ENCODE measurements at places on chromosomes 3 and 15.

DNA sequence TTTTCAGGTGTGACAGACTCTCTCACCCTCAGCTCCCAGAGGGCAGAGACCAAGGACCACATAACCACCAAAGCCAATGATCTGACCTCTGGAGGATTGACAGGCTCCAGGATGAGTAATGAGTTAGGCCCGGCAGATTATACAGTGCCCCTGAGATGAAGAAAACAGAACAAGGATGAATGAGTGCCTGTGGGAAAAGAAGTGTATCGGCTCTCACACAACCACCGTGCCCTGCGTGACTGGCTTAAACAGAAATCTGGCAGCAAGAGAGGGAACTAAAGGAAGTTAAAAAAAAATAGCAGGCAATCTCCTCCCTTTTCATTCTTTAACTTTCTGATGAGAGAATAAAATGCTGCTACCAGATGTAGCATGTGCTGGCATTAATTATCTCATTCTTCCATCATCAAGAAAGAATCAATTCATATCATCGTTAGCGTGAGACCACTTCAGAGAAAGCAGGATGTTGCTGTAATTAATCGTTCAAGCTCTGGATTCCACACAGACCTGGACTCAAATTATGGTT, 227.5 kb upstream of the COL8A1 start:
- no peak for DNase-seq

GRCh38 chr3:54999159-54999558, 71.3 kb upstream of the LRTM1 start:
- no peak for DNase-seq

DNA sequence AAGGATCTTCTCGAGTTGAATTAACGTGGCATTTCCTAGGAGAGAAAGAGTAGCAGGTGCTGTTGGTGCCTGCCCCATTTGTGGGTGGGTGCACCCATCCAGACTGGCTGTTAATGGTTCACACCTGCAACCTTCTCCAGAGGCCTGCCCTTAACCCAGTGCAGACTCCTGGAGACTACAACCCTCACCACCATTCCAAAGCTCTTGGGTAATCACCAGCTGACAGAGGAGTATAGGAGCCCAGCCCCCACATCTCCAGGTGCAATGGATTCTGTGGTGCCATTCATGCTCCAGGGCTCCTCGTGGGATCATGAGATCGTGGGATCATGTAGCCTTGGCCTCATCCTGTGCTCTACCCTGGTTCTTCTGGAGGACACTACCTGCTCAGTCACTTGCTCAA, 60.2 kb downstream of the SEMA5B start:
- no peak for DNase-seq

GRCh38 chr3:47000198-47000815, 20.8 kb downstream of the NBEAL2 start:
- DNase-seq, result no peak

GRCh38 chr3:14518893-14519292, 21.2 kb downstream of the GRIP2 start:
- no peak for DNase-seq

DNA sequence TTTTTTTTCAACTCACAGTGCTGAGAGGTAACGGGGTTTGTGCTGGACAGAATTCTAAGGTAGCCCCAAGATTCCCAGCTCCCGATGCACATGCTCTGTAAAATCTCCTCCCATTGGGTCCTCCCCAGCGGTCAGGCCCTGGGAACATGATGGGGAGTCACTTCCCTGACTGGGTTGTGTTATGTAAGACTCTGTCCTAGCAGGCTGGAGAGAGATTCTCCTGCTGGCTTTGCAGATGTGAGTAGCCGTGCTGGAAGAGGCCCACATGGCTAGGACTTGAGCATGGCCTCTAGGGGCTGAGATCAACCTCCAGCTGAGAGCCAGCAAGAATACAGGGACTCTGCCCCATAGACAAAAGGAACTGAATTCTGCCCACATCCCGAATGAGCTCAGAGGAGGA, 83.7 kb upstream of the OXTR start:
- no peak for DNase-seq

GRCh38 chr3:24142127-24142526, 197.0 kb downstream of the NR1D2 start:
- no peak for DNase-seq

DNA sequence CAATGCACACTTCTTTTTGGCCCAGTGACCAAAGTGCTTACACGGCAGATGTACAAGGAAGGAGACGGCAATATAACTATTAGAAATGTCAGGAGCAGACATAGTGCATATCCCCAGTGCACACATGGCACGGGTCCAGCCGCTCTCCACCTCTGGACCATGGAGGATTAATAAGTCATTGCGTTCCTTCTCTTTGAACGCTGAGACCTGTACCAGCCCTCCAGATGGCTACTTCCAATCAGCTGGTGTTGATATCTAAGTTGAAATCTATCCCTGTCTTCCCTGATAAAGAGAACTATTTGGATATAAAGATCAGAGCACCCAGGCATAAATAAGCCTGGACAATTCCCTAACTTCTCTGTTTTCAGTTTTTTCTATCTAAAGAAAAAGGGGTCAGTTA, 212.5 kb downstream of the CADPS start:
- no peak for DNase-seq

DNA sequence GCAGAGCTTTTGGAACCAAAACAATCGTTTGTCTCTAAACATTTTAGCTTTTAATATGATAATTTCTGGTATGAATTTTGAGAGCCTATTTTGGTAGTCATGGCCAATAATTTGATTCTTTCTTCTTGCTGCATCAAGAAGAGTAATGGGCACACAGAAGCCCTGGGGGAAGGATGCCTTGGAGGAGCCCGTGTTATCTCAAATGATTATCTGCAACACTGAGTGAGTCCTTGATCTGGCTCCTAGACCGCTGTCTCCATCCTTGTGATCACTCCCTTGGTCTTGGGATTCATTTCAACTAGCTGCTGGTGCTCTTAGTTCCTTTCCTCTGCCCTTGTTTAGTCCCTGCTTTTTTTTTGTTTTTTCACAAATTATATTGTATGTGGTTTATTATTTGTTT, 77.9 kb upstream of the CCNL1 start:
- no peak for DNase-seq

DNA sequence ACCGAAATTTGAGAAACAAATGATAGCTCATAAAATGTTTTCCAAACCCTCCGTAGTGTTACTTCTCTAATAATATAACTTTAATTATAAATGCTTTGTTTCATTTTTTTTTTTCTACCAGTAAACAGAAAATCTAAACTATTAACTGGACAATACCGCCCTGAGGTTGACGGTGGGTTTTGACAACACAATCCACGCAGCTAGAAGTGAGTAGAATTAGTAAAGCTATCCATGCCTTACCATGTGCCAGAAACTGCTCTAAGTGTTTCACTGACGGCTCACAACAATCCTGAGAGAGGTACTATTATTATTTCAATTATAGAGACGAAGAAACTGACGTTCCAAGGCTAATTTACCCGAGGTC, 410 bp downstream of the NDUFAF1 start:
- DNase-seq, result no peak

DNA sequence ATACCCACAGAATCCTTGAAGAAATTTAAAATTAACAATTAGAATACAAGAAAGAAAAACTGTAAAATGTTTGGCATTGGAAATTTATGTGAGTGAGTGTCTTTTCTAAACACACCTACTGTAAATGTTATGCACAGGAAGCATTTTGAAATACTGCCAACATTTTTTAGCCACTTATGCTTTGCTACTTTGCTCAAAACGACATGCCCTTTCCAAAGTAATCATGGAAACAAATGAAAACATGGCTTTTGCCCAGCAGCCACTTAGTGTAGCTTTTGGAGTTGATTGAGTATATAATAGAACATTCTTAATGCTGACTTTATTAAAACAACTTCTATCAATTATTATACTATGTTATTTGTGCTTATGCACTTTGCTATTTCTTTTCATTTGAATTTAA, 823.0 kb downstream of the CADM2 start:
- DNase-seq, result no peak

GRCh38 chr3:44066806-44067205, 174.9 kb upstream of the TOPAZ1 start:
- DNase-seq, result no peak

DNA sequence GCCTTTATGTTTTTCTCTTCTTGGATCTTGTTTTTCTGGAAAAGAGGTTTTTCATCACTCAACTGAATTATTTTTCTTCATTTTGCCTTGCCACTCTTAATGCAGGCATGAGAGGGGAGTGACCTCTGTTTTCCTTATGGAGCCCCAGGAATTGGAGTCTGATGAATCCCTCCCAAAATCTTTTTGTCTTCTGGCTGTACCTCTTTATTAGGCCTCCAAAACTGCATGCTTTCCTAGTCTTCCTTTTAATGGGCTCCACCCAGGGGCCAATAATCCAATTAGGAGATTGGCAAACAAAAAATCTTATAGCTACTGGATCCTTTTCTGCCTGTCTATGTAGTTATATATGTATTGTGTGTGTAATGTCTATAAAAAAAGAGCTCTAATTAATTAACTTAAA, 192.4 kb upstream of the PEX5L start:
- DNase-seq, result no peak

- no peak for DNase-seq
Measured at GRCh38 chr3:53035825-53036619, 9.9 kb downstream of the SFMBT1 start.

- DNase-seq, result no peak
Measured at GRCh38 chr3:78900426-78900825, 867.4 kb downstream of the ROBO1 start.

DNA sequence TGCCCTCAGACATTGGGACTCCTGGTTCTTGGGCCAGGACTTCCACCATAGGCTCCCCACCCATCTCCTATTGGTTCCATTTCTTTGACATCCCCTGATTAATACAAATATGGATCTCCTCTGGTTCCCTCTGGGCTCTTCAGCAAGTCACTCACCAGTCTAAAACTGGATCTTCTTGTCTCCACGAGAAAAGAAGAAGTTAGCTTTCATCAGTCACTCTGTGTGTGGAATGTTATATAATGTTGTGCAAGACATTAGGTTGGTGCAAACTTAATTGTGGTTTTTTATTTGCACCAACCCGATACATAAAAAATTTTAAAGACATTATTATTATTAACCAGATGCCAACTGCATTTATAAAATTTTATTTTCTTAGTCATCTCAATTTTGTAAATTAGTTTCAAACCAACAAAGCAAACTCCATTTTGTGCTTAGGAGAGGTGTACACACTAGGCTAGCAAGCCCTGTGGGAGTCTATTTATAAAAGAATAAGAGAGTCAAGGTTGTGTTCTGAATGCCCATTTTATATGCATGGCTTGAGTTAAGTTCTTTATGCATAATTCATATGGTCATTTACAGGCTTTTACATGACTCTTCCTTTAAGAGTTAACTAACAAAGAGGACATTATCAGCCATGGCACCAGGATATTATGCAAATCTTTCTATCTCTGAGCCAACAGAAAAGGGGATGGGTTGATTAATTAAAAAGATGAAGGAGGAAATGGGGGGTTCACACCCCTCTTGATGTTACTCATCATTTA, 35.1 kb upstream of the IL12A start:
- no peak for DNase-seq

DNA sequence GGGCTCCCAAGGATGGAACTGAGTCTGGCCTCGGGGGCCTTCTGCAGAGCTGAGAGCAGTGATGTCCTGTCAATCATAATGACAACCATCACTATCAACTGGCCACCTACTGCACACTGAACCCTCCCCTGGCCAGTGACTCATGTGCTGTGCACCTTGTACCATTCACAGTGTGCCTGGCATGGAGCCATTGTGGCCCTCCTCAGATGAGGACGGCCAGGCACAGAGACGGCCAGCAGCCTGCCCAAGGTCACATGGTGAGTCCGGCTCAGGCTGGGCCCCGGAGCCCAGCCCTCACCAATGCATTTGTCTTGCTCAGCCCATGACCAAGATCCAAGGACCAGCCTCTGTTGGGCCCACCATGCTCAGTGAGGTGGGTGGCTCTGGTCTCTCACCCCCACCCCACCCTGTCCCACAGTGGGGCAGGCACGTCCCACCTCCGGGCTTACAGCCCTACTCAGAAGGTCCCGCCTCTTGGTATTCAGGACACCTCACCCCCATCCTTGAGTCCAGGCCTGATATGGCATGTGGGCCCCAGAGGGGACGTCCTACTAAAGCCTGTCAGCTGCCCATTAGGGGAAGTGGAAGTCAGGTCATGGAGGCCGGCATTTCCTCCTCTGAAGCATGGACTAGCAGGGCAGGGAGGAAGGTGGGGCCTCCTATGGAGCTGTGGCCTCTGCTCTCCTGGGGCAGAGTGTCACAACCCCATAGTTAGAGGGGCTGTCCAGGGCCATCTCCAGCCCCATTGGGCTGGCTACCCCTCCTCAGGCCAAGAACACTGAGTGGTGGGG, 35.9 kb upstream of the TMEM115 start:
- DNase-seq, result no peak

GRCh38 chr3:98786364-98787006, 23.3 kb downstream of the ST3GAL6 start:
- no peak for DNase-seq

DNA sequence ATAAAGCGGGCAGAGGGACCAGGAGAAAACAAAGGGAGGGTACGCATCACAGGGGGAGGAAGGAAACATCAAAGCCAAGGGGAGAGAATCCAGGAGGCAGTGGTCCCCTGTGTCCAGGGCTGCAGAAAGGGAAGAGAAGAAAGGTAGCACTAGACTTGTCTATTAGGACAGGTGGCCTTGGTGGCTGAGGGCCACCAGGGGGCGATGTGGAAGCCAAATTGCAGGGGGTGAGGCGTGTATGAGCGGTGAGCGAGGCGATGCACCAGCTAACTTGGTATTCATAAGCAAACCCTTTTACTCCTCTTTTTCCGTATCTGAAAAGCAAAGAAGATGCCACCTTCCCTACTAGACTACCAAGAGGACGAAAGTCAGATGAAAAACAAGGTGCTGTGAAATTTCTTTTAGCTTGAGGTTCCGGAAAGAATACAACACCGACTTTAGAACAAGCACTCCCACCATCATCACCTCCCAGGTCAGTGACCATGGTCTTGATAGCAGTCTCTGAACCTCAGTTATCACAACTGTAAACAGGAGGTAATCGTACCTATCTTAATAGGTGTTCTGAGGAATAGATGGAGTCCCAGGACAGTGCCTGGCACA, 654.4 kb upstream of the ADAMTS9 start:
- DNase-seq, result no peak

GRCh38 chr3:104437891-104438290, 928.8 kb upstream of the ALCAM start:
- DNase-seq, result no peak

- DNase-seq, result no peak
Measured at GRCh38 chr3:108093616-108094015, 2.8 kb upstream of the CD47 start.

DNA sequence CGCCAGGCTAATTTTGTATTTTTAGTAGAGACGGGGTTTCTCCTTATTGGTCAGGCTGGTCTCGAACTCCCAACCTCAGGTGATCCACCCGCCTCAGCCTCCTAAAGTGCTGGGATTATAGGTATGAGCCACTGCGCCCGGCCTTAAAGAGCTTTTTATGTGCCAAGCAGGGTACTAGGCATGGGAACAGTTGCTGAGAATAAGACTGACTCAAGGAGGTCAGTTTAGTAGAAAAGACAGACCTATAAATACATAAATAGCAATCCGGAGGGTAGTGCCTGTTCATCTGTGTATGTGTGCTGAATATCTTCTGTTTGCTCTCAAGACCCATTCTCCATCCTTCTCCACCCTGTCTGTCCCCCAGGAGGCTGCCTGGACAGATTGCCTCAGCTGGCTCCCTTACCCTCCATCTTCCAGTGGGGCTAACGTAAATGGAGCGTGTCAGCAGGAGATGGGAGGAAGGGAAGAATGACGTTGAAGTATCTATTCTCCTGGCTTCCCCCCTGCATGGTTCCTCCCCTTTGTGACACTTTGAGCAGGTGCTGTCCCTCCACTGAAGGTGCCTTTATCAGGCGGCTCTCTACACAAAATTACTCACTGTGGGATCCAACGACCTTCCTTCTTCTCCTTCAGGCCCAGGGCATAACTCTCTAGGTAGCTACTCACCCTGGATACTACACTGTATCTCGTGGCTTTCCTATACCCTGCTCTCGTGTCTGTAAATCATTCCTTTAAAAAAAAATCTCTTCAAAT, 31.1 kb downstream of the FBXO40 start:
- DNase-seq, result no peak
